ENCODE measurements at places on chromosomes 2 and 18.

- DNase-seq: no peak
Measured at GRCh38 chr2:101501443-101501842, 26.5 kb upstream of the RFX8 start.

GRCh38 chr2:179842498-179843153 lies 18.8 kb downstream of the ZNF385B start:
- no peak for DNase-seq

DNA sequence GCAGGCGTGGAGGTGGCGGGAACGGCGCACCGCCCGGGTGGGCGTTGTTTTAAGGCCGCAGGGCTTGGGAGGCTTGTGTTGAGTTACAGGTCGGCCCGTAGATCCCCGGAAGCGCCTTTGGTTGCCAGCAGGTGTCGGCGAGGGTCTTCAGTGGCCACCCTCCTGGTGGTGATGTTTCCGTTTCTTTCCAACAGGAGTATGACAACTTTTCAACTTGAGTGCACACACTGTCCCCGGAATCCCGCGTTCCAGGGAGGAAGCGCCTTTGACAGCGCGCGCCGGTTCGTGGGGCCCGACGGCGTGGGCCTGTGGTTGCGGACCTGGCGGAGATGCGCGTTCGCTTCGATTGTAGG lies 1.0 kb upstream of the HDAC4 start:
- no peak for DNase-seq

DNA sequence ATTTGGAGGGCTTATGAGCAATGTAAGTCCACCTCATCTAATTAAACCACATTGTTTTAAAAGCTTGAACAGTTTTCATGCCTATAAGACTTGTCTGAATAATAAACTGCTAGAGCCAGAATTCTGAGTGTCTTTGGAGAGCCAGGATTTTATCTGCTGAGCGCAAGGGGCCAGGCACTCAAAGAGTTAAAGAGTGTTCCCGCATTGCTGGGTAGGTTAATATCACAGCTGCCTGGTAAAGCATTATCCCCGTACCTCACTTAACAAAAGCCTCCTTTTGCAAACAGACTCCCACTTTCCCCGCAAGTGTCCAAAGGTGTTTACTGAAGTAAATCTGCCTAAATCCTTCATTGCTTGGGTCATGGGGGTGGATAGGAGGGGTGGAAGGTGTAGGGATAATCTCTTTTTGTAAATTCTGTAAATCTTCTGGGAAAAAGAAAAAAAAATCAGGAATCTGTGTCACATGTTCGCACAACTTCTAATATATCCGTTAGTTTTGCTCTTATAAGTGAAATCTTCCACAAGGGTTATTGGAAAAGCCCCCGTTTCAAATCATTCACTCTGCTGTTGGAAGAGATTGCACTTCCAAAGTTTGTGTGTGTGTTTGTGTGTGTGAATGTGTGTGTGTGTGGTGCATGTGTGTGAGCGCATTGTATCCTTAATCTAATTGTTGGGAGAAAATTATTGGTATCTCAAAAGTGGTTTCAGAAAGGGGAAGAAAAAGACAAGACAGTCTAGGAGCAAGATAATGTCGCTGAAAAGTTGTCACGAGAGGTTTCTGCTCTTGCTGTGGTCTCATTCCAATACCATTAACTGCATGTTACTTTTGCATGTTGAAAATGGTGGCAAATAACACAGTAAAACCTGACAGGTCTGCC lies 10.7 kb downstream of the ZEB2 start:
- DNase-seq: no peak

- no peak for DNase-seq
Measured at GRCh38 chr2:98177286-98177685, 90.3 kb downstream of the VWA3B start.

- DNase-seq: no peak
Measured at GRCh38 chr2:74328074-74328473, 15.1 kb downstream of the SLC4A5 start.

DNA sequence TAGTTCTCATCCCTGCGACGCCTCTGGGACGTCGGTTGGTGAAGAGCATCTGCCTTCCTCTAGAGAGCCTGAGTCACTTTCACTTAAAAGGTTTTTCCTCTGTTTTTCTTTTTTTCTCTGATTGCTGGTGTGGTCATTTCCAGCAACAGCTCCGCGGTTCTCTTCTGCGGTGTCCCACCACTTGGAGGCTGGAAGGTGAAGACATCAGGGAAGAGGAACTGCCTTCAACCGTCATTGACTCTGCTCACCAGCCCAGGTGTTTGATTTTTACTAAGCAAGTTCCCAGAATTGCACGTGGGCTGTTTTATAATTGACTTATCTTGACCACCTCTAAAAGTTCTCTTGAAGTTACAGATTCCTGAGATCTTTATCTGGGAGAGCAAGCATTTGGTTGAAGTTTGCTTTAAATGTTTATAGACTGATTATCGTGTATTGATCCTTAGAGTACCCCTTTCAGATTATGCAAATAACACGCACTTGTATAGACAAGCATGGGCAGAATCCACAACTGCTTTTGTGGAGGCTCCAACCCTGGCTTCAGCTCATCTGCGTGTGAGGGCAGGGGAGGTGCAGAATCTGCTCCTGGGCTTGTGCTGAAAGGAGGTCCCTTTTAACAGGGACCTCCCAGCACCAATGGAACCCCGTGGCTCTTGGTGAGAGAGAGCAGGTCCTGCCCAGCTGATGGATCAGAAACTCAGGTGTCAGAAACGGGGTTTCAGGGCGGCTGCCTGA lies 3.5 kb downstream of the CTDP1 start:
- no peak for DNase-seq

DNA sequence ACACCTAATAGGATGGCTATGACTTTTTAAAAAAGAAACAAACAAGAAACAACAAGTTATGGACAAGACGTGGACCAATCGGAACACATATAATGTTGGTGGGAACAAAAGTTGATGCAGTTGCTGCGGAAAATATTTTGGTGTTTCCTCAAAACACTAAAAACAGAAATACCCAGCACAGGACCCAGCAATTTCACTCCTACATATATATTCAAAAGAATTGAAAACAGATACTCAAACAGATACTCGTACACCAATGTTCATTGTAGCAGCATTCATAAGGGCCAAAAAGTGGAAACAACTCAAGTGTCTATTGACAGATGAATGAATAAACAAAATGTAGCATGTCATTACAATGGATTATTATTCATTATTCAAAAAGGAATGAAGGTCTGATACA lies 12.1 kb downstream of the CCDC141 start:
- DNase-seq: no peak

- DNase-seq: no peak
Measured at GRCh38 chr2:97011977-97012569, 25.7 kb upstream of the FAM178B start.

GRCh38 chr2:157800838-157801495 lies 75.2 kb downstream of the ACVR1 start:
- DNase-seq: no peak

GRCh38 chr2:238346544-238346943 lies 26.2 kb downstream of the TRAF3IP1 start:
- DNase-seq: no peak

GRCh38 chr18:55442561-55442960 lies 145.4 kb downstream of the TCF4 start:
- no peak for DNase-seq

DNA sequence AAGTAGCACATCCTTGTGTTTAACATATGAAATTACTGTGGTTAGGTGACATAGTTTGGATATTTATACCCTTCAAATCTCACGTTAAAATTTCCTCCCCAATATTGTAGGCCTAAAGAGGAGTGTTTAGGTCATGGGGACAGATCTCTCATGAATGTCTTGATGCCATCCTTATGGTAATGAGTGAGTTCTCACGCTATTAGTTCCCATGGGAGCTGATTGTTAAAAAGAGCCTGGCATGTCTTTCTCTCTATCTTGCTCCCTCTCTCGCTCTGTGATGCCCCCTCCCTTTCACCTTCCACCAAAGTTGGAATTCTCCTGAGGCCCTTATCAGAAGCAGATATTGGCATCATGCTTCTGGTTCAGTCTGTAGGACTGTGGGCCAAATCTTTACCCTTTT lies 660.1 kb downstream of the ADCYAP1 start:
- DNase-seq: no peak

DNA sequence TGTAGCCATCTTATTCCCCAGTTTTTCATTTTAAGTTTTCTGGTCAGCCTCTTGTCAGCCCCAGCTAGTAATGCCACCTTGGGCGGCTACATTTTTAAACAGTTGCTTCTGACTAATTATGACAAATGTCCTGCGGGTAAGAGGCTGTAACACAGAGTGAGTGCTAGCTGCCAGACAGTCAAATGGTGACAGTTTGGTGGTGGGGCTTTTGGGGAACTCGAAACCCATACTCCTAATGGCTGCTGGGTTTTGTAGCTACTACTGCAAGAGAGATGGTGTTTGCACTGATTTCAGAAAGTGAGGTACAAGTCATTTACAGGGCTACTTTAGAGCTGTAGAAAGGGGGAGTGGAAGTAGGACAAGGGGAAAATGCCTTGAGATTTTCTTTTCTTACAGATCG lies 48.2 kb downstream of the ZCCHC2 start:
- no peak for DNase-seq

GRCh38 chr2:96869281-96869821 lies 529 bp downstream of the SEMA4C start:
- no peak for DNase-seq

- no peak for DNase-seq
Measured at GRCh38 chr2:225465827-225466226, 66.3 kb downstream of the NYAP2 start.

DNA sequence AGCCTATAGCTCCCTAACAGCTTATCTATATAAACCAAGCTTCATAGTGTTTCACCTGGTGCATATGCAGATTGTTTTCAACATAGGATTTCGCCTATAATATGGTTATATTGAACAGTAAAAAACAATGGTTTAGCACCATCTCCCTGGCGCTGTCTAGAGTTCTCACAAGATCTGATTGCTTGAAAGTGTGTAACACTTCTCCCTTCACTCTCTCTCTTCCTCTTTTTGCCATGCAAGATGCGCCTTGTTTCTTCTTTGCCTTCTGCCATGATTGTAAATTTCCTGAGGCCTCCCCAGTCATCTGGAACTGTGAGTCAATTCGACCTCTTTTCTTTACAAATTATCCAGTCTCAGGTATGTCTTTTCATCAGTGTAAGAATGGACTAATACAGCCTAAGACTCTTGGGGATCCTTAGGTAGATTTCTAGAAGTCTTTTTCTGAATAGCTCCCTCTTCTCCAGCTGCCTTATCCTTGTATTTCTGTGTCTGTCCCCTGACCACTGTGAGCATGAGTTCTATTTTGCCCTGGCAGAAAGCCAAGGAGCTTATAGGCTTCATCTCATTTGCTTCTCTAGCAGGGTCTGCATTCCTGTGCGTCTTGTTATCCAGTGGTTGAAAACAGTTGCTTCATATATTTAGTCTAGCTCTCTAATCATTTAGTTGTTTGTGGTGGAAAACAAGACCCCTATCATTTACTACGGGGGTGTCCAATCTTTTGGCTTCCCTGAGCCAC lies 401.6 kb downstream of the GPD2 start:
- DNase-seq: no peak

DNA sequence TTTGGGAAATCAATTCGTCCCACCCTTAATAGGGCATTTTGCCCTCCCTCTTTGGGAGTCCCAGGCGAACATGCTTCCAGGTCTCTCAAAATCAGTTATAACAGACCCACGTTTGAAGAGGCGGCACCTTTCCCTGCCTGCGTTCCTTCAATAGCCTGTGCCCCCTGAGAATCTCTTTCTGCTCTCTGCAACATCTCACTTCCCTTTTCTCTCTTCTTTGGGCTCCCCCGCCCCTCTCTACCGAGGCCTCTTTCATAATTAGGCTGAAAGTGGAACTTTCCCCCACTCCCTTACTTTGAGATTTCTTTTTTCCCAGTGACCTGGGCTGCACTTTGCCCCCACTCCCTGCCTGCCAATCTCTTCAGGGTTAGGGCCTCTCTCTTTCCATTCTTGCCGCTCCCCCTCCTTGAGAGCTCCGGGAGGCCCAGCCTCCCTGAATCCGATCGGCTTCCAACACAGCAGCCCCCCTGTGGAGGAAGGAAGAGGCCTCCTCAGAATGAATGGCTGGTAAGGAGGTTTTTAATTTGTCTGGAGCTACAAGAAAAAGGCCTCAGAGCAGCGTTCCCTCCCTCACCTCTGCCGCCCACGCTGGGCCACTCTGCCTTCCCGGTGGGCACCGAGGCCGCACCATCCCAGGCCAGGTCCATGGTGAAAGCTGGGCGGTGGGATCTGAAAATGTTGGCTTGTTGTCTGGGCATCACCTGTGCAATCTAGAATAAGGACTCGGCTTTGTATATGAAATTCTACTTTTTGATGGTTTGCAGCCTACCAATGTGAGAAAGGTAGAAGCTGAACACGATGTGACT lies 162.6 kb upstream of the SIX3 start:
- no peak for DNase-seq

DNA sequence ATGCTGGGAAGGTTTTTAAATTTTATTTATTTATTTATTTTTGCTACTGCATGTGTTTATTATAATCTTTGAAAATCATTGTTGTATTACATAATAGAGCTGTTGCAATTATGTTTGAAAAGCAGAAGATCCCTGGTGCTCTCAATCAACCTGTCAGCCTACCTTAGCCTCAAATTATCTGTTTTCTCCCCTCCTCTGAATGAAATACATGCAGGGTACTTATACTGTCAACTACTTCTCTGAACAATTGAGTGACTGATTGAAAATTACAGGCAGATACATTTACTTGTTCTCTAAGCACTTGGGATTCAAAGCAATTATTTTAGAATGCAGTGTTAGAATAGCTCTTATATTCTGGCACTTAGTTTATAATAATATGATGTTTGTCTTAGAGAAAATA lies 8.1 kb downstream of the KYNU start:
- DNase-seq: no peak

- no peak for DNase-seq
Measured at GRCh38 chr2:186919296-186919695, 70.3 kb upstream of the ZSWIM2 start.

- DNase-seq: no peak
Measured at GRCh38 chr18:62366992-62367391, 41.9 kb downstream of the TNFRSF11A start.

DNA sequence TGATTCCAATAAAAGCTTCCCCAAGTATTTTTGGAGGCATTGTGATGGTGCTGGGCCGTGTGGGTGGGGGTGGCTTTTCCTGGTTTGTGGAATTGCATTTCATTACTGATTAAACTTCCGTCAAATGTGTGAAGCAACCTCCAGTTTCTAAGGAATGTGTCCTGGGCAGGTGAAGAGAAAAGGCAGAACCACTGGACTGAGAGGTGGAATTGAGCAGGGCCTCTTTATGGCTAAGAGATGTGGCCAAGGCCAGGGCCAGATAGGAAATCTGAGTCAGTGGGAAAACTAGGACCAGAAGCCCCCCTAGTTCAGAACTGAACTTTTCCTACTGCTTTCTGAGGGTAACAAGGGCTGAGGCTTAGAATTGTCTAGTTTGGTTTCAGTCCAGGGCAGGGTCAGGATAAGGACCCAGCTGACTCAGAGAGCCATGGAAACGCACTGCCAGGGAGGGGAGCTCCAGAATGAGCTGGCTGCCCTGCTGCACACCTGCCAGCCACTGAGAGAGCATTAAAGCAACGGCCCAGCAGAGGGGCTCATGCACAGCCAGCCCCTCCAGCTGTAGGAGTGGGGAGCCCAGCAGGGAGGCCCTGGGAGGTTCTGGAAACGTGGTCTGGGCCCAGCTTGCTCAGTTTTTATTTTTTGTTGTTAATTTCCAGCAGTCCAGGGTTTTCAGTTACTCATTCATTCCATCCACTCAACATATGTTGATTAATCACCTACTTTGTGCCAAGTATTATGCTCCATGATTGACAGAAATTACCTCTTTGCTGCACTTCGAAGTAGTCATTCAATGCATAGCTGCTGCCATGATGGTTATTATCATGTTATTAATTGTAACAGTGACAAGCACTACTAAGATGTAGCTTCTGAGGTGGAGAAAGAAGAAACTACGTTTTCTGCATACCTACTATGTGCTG lies 156.1 kb downstream of the MSH2 start:
- DNase-seq: no peak
